ENCODE measurements at places on chromosomes 7 and 10. TPM values are rescaled to one million over a fixed set of nuclear protein-coding genes. Genes with fewer than 3 reads are reported as not detected.

The APBB1IP gene
- total RNA-seq: 0.12 TPM

The ARPC1B gene
- 125 TPM for total RNA-seq

DNA sequence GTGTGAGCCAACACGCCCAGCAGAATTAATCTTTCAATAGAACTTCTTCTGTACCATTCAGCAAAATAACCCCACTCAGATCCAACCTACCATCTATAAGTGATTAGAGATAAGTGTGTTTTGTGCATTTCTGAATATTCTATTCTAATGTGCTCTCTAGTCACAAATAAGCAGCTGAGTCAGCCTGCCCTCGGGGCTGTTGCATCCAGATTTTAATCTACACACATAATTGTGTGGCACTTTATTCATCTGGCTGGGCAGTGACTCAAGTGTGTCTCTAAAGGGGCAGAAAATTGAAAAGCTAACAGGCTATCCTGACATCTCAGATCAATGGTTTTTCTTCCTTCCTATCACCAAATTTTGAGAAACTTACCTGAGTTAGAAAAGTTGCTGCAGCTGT lies 60.3 kb downstream of the PRR15 start:
- H3K27ac ChIP-seq: no peak overlapping the region
- H3K36me3 ChIP-seq: no peaks in the 10 kb centered on the region
- H3K4me1 ChIP-seq: peaks cover 10% of the 10 kb centered on the region
- H3K27me3 ChIP-seq: peaks cover 7% of the 10 kb centered on the region

- H3K27ac ChIP-seq: no peak overlapping the region
- H3K36me3 ChIP-seq: no peaks in the 10 kb centered on the region
- no peak for DNase-seq
- no peaks in the 10 kb centered on the region for H3K27me3 ChIP-seq
Observed at GRCh38 chr7:17530741-17531421, 232.4 kb downstream of the AHR start.

GRCh38 chr7:115037128-115037802 lies 115.4 kb downstream of the MDFIC start:
- no peaks in the 10 kb centered on the region for H3K27me3 ChIP-seq
- H3K4me1 ChIP-seq: peaks cover 5% of the 10 kb centered on the region
- DNase-seq: no peak
- H3K27ac ChIP-seq: no peak overlapping the region
- no peaks in the 10 kb centered on the region for H3K36me3 ChIP-seq

GRCh38 chr7:23164846-23165245 lies 17.0 kb upstream of the NUP42 start:
- no peak overlapping the region for H3K4me3 ChIP-seq
- no peak for DNase-seq
- peaks cover 2% of the 10 kb centered on the region for H3K36me3 ChIP-seq
- no peaks in the 10 kb centered on the region for H3K27me3 ChIP-seq
- H3K4me1 ChIP-seq: no peaks in the 10 kb centered on the region
- no peak overlapping the region for H3K27ac ChIP-seq

DNA sequence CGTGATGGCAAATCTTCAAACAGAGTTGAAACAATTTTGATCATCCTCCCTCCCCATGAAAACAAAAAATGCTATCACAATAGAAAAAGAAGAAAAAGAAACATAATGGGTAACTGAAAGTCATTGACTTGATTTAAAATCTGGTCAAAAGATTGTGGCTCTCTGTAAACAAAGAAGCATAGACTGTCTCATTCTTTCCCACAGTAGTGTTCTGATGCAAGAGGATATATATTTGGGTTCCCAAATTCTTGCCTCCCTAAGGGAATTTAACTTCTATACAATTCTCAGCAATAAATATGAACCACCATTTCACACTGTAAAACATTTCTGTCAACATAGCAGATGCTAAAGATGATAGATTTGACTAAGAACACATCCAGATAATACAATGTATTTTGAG lies 32.8 kb upstream of the MEOX2 start:
- H3K4me3 ChIP-seq: no peak overlapping the region
- no peaks in the 10 kb centered on the region for H3K36me3 ChIP-seq
- DNase-seq: no peak
- peaks cover 23% of the 10 kb centered on the region for H3K4me1 ChIP-seq
- H3K27me3 ChIP-seq: no peaks in the 10 kb centered on the region
- no peak overlapping the region for H3K27ac ChIP-seq

DNA sequence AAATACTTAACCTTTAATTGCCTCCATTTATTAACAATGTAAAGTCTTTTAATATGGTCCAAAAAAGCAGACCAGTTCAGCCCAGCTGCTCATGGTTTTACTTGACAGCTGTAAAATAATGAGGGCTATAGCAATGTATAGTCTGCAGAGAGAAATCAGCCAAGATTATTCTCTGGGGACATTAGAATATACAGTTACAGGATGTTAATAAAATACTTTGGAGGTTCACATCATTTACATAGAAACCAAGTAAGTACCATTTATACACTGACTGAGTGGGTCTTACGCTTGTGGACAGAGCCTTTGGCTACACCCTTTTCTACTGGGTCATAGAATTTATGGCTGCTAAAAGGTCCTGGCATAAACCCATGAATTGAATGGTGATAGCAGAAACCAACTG lies 340.7 kb upstream of the CELF2 start:
- no peaks in the 10 kb centered on the region for H3K36me3 ChIP-seq
- H3K4me1 ChIP-seq: no peaks in the 10 kb centered on the region
- H3K27me3 ChIP-seq: no peaks in the 10 kb centered on the region
- H3K4me3 ChIP-seq: no peak overlapping the region
- H3K27ac ChIP-seq: no peak overlapping the region

GRCh38 chr10:130882906-130883305 lies 428.6 kb downstream of the TCERG1L start:
- H3K27me3 ChIP-seq: peaks cover 9% of the 10 kb centered on the region
- H3K36me3 ChIP-seq: no peaks in the 10 kb centered on the region
- H3K4me3 ChIP-seq: no peak overlapping the region
- no peak overlapping the region for H3K27ac ChIP-seq

GRCh38 chr7:27784399-27785053 lies 44.6 kb downstream of the TAX1BP1 start:
- no peak overlapping the region for H3K27ac ChIP-seq
- H3K27me3 ChIP-seq: no peaks in the 10 kb centered on the region
- H3K36me3 ChIP-seq: peaks cover 16% of the 10 kb centered on the region

GRCh38 chr7:148962440-148962822 lies 65.9 kb downstream of the PDIA4 start:
- DNase-seq: no peak
- peaks cover 3% of the 10 kb centered on the region for H3K27me3 ChIP-seq
- H3K27ac ChIP-seq: peak overlapping the region; percentile 86

GRCh38 chr7:6153646-6154541 lies 118.5 kb downstream of the CYTH3 start:
- H3K4me1 ChIP-seq: no peaks in the 10 kb centered on the region
- H3K27ac ChIP-seq: no peak overlapping the region
- H3K27me3 ChIP-seq: no peaks in the 10 kb centered on the region
- H3K4me3 ChIP-seq: no peak overlapping the region

- H3K4me1 ChIP-seq: no peaks in the 10 kb centered on the region
- peaks cover 44% of the 10 kb centered on the region for H3K27me3 ChIP-seq
- no peaks in the 10 kb centered on the region for H3K36me3 ChIP-seq
- peak; percentile 53 for DNase-seq
- H3K27ac ChIP-seq: no peak overlapping the region
Observed at GRCh38 chr10:43235070-43235900, 31.6 kb downstream of the RASGEF1A start.
